ENCODE measurements at places on chromosomes 7 and 10. TPM values are rescaled to one million over a fixed set of nuclear protein-coding genes. Genes with fewer than 3 reads are reported as not detected.

DNA sequence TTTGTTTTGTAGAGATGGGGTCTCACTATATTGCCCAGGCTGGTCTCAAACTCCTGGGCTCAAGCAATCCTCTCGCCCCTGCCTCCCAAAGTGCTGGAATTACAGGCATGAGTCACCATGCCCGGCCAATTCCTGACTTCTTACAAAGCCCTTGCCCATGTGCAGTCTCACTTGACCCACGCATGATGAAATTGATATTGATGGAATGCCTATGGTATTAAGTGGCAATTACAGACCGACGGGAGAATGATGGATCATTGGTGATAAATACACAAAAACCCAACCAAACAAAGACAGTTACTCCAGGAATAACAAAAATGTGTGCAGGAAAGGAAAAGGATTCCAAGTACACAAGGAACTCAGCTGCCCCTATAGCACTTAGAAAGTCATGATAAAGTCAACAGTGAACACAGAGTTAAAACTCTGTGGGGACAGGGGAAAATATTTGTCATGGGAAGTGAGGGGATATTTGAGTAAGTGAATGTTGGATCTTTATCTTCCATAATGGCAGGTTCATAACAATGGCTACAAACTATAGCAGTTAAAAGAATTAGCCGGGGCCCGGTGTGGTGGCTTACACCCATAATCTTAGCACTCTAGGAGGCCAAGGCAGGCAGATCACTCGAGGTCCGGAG, 21.6 kb downstream of the HIP1 start:
- no peak for DNase-seq

- DNase-seq: no peak
These were observed 1519.6 kb downstream of the REEP3 start for GRCh38 chr10:65040796-65041195.

GRCh38 chr7:129698516-129699418, 87.2 kb downstream of the NRF1 start:
- no peak for DNase-seq

DNA sequence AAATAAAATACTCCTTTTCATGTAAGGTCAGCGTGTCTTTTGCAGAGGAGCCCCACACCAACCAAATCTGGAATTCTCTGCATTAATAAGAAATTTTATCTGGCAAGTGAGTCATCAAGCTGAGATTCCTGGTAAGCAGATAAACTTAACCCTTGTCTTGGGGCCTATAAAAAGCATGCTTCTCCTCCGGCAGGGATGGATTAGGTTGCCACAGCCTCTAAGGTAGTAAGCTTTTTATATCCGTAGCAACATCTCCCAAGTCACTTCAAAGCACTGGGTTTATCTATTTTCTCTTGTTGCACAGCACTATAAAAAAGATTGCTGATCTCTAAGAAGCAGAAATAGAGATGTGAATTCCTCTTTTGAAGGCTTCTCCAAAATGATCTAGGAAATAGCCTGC, 202.8 kb upstream of the NOBOX start:
- DNase-seq: no peak

DYDC1 gene
- not detected for polyA plus RNA-seq

IFIT2 gene
- polyA plus RNA-seq: 13.9 TPM

- DNase-seq: no peak
These were observed 14.3 kb upstream of the NOM1 start for GRCh38 chr7:156935250-156935649.

GRCh38 chr7:157468221-157469111, 131.7 kb downstream of the DNAJB6 start:
- peak; percentile 55 for DNase-seq

ANKRD61 gene
- polyA plus RNA-seq: not detected

SEMA3C gene
- polyA plus RNA-seq: 8.4 TPM

DNA sequence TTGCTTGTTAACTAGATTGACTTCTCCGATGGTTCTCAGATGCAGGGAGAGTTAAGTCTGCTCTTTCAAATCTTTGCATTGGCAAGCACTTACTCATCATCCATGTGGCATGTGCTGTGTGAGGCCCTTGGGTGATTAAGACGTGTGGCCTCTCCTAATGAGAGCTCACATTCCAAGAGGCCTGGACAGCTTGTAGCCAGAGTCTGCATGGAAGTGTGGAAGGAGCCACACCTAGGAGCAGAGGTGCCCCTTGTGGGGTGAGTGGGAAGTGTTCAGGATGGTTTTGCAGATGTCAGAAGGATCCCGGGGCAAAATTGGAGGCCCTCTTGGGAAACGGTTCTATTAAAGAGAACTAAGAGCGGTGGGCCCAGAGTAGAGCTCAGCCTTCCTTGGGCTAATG, 225.9 kb downstream of the PAXIP1 start:
- no peak for DNase-seq
